RCC 7860 (cell line): ENCODE measurements at places on chromosomes 5 and 9.
A peak's percentile ranks its signal among the peaks of the same experiment; 100 is the strongest.

DNA sequence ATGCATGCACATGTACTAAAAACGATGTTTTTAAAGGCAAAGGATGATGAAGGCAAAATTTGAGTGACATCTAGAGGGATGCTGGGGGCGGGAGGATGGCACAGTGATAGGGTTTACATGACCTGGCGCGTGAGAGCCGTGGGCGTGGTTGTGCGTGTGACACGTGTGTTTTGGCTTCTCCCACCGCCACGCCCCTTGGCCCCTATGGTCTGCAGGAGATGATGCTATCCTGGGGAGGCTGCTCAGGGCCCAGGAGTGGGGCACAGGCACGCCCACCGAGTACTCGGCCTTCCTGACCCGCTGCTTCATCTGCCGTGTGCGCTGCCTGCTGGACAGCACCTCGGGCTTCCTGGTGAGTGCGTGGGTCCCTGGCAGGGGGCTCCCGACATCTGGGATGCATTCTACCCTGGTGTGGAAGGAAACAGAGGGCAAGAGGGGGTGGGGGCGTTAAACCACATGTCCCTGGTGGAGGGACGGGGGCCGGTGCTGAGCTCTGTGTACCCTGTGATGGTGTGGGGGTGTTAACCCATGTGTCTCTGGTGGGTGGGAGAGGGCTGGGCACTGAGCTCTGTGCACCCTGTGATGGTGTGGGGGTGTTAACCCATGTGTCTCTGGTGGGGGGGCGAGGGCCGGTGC lies 19.2 kb upstream of the EXOC3 start:
- DNase-seq, result no peak

- DNase-seq, result no peak
These were observed 11.7 kb downstream of the DOCK2 start for GRCh38 chr5:169648725-169649310.

GRCh38 chr5:95191330-95191729 lies 93.6 kb downstream of the MCTP1 start:
- DNase-seq, result no peak

DNA sequence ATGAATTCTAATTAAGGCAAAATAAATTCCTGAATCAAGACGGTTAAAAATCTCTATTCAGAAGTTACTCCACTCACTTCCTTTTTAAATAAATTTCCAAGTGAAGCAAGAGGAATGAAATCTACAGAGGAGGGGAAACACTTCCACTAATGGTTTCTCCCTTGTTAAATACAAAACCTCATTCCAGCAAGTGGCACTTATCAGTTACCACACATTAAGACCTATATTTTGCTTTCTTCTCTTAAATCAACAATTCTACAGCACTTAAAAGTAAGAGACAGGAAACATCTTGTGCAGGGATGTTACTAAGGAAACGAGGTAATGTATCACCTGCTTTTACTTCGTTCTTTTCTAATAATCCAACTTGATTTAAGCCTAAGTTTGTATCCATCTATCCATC lies 172.6 kb downstream of the RAPGEF6 start:
- DNase-seq, result no peak

DNA sequence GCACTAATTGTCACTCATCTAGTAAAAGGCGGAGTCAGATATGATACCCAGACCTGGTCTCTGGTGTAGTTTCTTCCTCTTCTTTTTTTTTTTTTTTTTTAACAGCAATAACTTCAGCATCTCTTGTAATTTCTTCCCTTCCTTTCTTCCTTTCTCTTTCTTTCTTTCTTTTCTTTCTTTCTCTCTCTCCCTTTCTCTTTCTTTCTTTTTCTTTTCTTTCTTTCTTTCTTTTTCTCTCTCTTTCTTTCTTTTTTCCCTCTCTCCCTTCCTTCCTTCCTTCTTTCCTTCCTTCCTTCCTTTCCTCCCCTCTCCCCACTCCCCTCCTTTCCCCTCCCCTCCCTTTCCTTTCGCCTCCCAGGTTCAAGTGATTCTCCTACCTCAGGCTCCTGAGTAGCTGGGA lies 25.9 kb upstream of the GNPDA1 start:
- DNase-seq, result no peak

GRCh38 chr5:53366245-53366644 lies 114.2 kb upstream of the FST start:
- peak; percentile 9 for DNase-seq

GRCh38 chr9:36584620-36585460 lies 12.1 kb downstream of the MELK start:
- peak; percentile 78 for DNase-seq

- no peak for DNase-seq
These were observed 75.2 kb downstream of the CDH6 start for GRCh38 chr5:31268686-31269085.
